Activated T-cell treated with anti-CD3 and anti-CD28 coated beads, Interleukin-2, amount 50 U/mL, for 48 hours (primary cell): ENCODE measurements at places on chromosomes 11 and 22.

GRCh38 chr11:133136376-133136775, 395.9 kb downstream of the OPCML start:
- DNase-seq, result no peak

GRCh38 chr11:32396331-32396730, 39.0 kb downstream of the WT1 start:
- no peak for DNase-seq

DNA sequence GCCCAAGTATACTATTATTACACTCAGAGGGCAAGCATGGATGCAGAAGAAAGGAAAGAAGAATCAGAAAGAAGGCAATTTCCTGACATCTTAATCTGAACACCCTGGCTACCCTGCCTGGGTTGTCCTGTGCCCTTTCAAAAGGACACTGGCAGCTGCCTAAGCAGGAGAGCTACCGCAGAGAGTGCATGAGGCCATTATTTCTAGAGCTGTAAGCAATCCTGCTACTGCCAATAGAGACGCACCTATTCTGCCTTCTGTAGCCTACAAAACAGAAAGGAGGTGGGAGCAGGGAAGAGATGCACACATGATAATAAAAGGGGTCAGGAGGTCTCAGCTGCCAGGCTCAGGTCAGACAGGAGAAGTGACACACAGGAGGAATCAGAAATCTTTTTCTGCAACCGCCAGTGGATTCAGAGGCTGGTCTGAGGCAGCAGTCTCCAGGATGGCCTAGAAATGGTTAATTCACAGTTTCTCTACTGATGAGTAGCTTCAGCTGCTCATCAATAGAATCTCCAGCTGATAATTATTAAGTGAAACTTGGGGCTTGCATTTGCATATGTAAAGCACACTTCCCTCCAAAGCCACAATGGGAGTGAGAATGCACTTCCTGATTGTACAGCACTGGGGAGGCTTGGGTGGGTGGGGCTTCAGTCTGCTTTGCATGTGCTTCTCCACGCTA, 253.9 kb downstream of the LARGE1 start:
- DNase-seq, result no peak

- no peak for DNase-seq
Observed at GRCh38 chr22:45977003-45977411, at the start of gene WNT7B. TSS of gene WNT7B (minus strand) at chr22:45977162. CDS start at chr22:45976754, 408 bp downstream.

GRCh38 chr11:96065379-96065778, 141.5 kb upstream of the MTMR2 start:
- DNase-seq, result no peak

DNA sequence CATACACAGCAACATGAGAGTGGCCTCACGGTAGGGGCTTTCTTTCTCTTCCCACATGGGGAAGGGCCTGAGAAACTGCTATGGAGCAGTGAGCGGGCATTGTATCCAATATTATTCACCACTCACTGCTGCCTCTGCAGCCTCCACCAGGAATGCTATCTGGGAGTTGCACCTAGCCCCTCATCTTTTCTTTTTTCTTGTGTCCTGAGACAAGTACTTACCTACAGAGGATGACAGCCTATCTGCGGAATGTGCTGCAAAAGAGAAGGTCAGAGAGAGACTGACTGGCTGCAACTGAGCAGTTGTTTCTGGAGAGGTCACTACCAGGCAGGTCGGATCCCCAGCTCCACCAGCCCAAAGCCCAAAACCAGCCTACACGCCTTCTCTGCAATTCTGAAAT, 52.1 kb upstream of the HTATIP2 start:
- no peak for DNase-seq

GRCh38 chr11:83572581-83573496, 286.7 kb upstream of the CCDC90B start:
- no peak for DNase-seq

GRCh38 chr11:43987384-43988039, 45.1 kb downstream of the C11orf96 start:
- no peak for DNase-seq

DNA sequence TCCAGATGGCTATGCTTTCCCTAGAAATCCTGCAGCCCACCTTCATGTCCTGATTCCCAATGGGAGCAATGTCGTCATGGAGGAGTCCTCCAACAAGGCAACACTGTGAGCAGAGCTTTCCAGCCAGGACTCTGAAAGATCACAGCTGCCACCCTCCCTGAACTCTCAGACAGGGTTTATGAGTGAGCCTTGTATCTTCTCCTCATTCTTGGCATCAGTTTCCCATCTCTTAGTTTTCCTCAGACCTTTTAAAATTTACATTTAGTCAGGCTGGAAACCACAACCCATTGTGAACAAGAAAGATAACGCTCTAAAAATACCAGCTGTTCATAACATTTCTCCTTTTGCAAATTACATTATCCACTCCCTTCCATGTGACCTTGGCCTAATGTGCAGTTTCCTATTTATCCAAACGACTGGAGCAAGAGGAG, 15.6 kb upstream of the LYVE1 start:
- no peak for DNase-seq

GRCh38 chr22:35575116-35575748, 34.6 kb downstream of the RASD2 start:
- DNase-seq, result no peak
